Stimulated activated CD8-positive, alpha-beta memory T cell treated with anti-CD3 and anti-CD28 coated beads, Interleukin-12 subunit alpha, Interleukin-12 subunit beta, amount 100 ng/mL, for 4 hours (primary cell): ENCODE measurements at places on chromosomes 1 and 21.

DNA sequence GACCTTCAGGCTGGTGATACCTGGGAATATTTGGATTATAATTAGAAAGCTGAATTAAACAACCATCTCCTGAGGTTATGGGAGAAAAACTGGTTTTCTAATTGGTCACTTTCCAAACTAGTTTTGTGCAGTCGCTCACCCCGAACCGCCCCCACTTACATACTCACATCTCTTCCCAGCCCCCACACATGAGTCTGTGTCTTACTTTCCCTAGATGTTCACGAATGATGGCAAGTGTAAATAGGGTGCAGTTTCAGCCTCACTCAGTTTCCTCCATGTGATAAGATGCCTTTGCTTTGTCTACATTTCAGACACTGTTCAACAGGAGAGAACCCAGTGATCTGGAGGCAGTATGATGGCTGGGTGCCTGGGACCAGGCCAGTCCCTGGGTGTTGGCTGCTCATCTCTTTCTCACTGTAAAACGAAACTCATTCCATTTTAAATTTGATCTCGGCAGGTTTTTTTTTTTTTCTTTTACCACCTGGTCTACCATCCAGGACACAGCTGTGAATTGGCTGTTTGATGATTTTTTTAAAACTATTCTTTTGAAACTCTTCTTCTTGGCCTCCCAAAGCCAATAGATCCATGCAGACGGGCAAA, 164.3 kb upstream of the RAB4A start:
- no peak for DNase-seq

DNA sequence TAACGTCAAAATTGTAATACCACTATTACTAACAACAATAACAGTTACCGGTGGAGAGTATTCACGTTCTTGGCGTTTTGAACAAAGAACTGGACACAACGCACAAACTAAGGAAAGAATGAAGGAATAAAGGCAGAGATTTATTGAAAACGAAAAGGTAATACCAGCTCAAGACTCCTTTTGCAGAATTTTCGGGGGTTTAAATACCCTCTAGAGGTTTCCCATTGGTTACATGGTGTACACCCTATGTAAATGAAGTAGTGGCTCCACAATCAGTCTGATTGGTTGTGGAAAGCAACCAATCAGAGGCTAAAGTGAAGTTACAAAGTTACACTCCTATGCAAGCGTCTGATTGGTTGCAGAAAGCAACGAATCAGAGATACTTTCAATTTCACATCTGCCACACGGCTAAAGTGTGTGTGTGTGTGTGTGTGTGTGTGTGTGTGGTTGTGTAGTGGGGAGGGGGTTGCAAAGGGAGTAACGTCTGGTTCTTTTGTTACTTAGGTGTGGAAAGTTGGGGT, 1.1 kb upstream of the GTF2B start:
- no peak for DNase-seq

- DNase-seq, result no peak
These were observed 31.2 kb upstream of the TNFRSF1B start for GRCh38 chr1:12135612-12136011.

DNA sequence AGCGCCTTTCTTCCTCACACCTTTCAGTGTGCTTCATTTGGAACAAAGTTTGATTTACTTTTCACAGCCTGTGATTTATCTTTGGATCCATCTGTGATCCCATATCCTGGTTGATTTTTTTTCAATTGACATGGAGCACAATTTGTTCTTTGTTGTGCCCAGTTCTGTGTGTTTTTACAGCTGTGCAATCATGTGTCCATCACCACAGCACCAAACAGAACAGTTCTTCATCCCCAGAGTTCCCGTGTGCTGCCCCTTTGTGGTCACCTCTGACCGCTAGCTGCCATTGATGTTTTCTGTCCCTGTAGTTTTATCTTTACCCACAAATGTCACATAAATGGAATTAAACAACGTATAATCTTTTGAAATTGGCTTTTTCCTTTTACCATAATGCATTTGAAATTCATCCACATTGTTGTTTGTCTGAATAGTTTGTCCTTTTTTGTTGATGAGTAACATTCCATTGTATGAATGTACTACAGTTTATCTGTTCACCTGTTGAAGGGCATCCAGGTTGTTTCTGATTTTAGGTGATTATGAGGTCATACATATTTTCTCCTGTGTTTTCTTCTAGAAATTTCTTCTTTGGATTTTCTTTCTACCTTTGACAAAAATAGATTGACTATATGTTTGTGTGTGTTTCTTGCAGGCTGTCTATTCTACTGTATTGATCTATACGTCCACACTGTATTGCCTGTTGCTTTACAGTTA, 17.4 kb downstream of the MIGA1 start:
- no peak for DNase-seq

- DNase-seq, result no peak
These were observed 12.1 kb downstream of the IFNAR2 start for GRCh38 chr21:33241846-33242245.

- DNase-seq, result no peak
These were observed 129.8 kb downstream of the PLPPR5 start for GRCh38 chr1:98874828-98875227.

DNA sequence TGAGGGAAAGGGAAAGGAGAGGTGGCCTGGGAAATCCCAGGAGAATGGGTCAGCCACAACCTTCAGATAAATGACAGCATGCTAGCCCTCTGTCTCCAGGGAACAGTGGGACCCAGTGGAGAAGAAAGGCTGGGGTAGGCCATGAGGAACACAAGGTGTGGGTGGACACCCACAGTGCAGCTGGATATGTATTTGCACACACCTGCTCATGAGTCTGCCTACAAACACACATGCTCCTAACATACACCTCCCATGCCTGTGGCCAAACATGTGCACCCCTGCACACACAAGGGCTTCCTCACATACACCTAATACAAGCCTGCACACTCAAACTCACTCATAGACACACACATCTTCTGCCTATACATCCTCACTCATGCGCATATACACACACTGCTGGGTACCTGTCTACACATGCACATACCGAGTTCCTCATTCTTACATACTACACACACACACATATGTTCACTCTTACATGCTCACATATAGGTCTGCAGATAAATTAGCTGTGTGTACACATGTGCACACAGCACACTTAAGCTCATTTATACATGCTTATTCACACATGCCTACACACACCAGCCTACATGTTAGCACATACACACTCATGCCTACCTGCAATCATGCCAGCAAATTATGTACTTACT, 3.6 kb downstream of the C1orf216 start:
- no peak for DNase-seq

- no peak for DNase-seq
These were observed 16.1 kb upstream of the CCDC27 start for GRCh38 chr1:3736131-3736561.

DNA sequence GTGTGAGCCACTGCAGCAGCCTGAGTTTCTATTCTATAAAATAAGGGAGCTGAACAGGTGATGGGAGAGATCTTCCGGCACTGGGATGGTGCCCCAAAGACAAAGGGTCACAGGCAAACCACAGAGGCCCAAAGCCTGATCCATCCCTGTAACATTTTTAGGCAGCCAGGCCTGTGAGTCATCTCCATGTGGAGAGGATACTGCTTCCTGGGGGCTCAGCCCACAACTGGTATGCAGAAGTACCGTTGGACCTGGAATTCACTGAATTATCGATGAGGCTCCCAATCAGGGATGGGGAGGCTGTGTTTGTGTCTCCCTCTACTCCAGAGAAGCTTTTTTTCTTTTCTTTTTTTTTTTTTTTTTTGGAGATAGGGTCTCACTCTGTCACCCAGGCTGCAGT, 48.8 kb upstream of the WASF2 start:
- no peak for DNase-seq

DNA sequence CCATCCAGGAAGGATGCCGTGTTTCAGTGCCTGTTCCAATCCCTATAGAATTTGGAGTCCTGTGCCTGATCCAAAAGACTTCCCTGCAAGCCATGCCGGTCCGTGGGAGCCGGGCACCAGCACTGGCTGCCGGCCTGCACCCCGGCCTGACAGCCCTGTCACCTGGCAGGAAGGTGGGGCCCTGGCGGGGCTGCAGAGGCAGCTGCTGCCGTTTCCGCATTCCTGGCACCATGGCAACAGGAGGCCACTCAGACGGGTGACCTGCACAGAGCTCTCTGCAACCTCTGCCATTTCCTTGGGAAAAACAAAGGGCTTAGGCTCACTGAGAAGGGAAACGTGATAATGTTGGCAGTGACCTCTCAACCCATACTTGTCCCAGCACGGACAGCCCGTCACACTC, 63.2 kb upstream of the TMEM51 start:
- no peak for DNase-seq

- no peak for DNase-seq
These were observed 679.2 kb upstream of the ADAMTS5 start for GRCh38 chr21:27646056-27646455.

DNA sequence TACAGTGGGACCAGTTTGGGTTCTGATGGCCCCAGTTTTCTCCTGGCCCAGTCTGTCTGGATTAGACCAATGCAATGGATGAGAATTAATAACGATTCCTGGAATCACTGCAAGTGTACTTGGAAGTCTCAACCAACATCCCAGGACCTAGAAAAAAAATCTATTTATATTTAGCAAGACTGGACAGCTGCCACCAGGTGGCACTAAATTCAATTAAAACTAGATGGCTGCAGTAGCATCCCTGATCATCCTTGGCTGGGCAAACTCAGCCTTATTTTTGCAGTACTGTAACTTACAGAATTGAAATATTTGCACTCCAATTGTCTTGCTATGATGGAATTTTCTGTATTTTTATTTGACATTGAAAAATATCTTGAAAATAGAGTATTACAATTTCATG, 165.7 kb downstream of the NCAM2 start:
- no peak for DNase-seq

- peak; percentile 69 for DNase-seq
These were observed 1.2 kb downstream of the GPR153 start for GRCh38 chr1:6259491-6260362.

DNA sequence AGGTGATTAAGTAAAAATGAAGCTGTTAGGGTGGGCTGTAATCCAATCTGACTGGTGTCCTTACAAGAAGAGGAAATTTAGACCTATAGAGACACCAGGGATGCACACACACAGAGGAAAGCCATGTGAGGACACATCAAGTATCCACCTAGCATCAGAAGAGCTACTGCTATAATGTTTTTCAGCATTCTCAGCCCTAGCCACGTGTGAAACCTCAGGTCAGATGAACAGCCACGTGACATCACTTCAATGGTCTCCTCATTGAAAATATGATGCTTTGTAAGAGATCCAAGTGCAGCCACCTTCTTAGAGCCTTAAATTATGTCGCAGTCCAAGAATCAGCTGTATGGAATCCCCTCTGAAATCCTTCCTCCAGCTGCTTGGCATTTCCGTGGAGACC, 65.1 kb downstream of the C1orf87 start:
- no peak for DNase-seq

GRCh38 chr1:239418681-239419080, 32.3 kb downstream of the CHRM3 start:
- DNase-seq, result no peak

- peak; percentile 19 for DNase-seq
These were observed 1.5 kb upstream of the COX20 start for GRCh38 chr1:244833734-244834542.

GRCh38 chr1:20574686-20575540, 14.0 kb upstream of the CDA start:
- peak; percentile 27 for DNase-seq

DNA sequence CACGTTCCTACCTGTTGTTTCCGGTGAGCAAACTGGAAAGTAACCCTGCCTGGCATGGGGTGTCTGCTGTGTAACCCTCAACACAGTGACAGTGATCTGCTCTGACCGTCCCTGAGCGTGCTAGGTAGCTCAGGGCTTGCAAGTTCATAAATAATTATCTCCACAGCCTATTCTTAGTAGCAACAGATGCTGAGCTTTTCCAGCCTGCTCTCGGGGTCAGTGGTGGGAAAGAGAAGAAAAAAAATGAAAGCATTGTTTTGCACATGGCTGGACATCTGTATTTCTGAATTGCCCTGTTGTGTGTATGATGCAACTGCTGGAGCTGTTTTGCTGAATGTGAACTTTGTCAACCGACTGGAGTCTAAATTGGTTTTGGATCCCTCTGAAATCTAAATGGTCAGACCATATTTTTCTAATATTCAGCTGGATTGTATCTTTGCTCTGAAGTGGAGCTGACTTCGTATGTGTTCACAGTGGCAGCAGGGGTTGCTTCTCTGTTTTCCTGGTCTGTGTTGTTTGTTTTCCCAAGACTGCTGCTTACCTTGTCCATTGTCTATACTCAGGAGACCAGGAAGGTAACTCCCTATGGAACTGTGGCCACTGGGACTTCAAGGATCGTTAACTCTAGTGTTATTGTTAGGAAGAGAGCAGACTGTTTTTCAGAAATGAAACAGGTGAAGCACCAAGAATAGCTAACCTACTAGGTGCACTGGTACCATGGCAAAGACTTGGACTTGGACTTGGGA, 27.0 kb downstream of the TGFB2 start:
- no peak for DNase-seq

DNA sequence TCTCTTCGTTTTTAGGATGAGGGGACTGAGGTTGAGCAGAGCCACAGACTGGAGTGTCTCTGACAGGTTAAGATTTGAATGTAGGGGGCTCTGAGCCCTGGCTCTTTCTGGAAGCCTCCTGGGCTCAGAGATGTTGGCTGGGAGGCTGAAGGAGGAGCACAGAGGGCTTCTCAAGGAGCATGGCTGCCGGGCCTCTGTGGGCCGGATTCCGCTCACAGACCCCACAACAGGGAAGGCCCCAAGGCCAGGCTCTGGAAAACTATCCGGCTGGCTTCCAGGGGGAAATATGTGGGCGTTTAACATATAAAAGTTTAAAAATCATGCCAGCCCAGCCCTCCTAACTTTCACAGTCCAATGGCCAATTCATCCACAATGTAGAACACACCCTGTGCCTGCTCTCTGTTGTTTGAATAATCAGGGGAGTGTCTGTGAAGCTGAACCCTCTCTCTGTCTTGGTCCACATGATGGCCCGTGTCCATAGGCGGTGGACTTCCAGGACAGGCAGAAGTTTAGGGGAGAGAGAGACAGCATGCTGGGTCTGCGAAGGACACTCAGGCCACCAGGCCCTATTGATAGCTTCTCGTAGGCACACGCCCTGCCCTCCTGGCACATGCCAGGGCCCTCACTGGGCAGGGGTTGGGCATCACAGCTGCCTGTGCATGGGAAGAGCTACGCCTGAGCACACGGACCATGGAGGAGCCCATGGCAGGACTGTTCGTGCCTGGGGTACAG, 10.8 kb downstream of the OBSCN start:
- DNase-seq, result no peak

- DNase-seq, result no peak
These were observed 1.2 kb upstream of the IFFO2 start for GRCh38 chr1:18957532-18958300.

DNA sequence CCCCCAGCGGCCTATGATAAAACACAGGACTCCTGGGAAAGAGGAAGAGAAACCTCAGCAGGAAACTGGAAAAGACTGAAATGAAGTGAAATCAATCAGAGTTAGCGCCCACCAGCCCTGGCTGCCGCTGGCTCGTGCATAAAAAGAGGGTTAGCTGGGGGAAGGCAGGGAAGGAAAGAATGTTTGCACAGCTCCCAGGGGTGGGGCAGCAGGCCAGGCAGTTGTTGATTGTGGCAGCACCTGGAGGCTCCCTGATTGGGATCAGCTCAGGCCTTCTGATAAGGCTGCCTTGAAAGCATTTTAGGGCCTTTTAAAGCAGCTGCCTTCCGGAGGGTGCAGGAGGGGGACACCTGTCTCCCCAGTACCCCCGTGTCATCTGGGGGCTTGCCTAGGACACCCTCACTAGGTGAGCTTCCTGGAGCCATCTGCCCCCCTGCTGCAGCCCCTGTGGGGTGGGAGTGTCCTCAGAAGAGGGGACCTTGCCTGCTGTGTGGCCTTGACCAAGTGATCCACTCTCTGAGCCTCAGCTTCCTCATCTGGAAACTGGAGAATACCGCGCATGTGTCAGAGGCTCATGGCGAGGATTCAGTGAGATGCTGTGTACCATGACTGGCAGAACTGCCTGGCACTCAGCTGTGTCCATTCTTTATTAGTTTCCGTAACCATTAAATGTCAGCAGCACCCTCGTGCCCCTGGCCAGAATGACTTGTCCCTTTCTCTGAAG, 6.6 kb downstream of the EPHB2 start:
- DNase-seq, result no peak
